ENCODE measurements at places on chromosomes 13 and 19.

DNA sequence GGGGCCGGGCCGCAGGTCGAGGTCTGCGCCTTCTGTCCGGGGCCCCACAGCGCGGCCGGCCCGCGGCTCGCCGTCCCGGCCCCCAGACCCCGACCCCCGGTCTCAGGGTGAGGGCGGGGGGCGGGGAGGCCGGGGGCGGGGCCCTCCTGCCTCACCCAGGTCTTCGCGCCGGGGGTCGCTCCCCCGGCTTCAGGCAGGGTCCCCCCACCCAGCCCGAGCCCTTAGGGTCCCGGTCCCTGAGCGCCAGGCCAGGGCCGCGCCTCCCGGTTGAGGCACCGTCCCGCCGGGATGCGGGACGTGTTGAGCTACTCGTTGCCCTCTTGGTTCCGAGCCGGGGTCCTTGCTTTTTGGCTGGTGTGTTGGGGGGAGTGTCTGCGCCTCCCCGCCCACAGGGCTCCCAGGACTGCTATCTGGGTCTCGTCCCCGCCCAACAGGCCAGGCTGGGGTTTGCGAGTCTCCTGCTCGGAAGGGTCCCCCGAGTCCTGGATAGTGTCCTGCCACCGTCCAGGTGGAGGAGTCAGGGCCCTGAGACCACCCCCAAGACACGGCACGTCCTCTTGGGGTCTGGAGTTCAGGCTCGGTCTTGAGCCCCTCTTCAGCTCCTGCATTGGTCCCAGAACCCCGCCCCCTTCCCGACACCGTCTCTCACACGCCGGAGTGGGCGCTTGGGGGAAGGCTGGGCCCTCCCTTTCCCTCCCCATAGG, 452 bp downstream of the PIAS4 start:
- no peak for DNase-seq

- no peak for DNase-seq
Observed at GRCh38 chr19:6030214-6030507, 52.2 kb upstream of the RANBP3 start.

GRCh38 chr19:47820410-47820809, 1.3 kb upstream of the CRX start:
- no peak for DNase-seq

GRCh38 chr13:108632649-108633167, 3.3 kb downstream of the MYO16 start:
- DNase-seq = no peak

- no peak for DNase-seq
Observed at GRCh38 chr19:1986357-1987162, 29.0 kb downstream of the BTBD2 start.

DNA sequence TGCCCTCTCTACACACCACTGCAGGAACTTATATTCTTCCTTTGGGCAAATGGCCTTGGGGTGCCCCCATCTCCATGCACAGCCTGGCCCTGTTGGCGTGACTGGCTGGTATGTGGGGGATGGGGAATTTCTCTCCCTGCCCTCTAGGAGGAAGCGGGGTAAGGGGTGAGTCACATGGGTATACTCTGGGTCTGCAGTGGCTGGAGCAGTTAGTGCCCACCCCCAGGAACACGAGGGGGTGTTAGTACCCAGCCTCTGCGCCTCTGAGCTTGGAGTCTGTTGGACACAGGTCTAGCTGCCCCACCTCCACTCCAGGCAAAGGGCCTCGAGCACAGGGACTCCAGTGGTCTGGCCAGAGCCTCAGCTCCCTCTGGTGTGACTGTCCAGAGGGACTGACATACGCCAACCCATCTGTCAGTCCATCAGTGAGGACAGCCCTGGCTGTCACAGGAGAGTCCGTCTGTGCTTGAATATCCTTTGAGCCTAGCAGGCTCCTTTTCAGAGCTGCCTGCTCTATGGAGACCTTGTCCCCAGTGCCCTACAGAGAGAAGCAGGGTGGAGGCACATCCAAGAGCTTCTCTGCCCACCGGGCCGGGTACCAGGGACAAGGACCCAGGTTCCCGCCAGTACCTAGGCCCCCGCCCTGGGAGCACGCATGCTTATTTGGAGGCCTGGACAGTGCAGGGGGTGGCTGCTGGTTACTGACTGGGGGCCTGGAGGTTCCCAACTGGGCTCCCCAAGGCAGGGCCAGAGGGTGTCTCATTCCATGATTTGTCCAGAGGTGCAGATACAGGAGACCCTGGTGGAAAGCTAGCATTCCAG, 66.6 kb downstream of the CHST8 start:
- DNase-seq = no peak

- no peak for DNase-seq
Observed at GRCh38 chr13:44627441-44627840, 51.3 kb upstream of the TSC22D1 start.

DNA sequence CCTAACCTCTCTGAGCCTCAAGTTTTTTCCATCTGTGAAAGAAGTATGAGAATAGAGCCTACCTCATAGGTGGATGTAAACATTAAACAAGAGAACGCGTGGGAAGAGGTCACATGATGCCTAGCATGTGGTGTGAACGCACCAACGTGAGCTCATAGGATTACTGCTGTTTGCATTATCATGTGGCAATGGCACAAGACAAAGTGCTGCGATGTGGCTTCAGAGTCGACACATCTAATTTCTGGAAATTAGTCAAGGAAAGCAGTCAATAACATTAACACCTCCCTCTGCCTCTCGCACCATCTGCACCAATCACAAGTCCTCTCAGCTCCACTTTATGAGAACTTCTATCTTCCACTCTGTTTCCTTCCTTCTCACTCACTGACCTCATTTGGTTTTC, 489.7 kb downstream of the COG6 start:
- DNase-seq = no peak

GRCh38 chr13:94711561-94712286, 621 bp downstream of the SOX21 start:
- no peak for DNase-seq

- DNase-seq = no peak
Observed at GRCh38 chr19:47779524-47780214, 1.2 kb downstream of the SELENOW start.

- no peak for DNase-seq
Observed at GRCh38 chr13:31000889-31001288, 68.4 kb downstream of the TEX26 start.

- peak; percentile 9 for DNase-seq
Observed at GRCh38 chr13:54029226-54029625, 1000.6 kb downstream of the OLFM4 start.

- no peak for DNase-seq
Observed at GRCh38 chr19:20503476-20503875, 62.1 kb downstream of the ZNF737 start.

DNA sequence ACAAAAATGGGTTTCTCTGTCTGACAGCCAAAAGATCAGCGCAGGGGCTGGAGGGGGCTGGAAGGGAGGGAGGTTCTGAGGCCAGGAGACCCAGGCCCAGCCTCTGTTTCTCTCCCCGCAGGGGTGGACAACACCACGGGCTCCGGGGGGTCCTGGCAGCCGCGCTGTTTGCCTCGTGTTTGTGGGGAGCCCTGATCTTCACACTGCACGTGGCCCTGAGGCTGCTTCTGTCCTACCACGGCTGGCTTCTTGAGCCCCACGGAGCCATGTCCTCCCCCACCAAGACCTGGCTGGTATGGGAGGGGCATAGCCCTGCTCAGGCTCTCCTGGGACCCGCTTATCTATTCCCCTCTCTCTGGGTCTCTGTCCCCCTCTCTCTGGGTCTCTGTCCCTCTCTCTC, 9.6 kb downstream of the CPT1C start:
- DNase-seq = no peak

- DNase-seq = no peak
Observed at GRCh38 chr13:97640268-97640667, 206.3 kb downstream of the RAP2A start.

DNA sequence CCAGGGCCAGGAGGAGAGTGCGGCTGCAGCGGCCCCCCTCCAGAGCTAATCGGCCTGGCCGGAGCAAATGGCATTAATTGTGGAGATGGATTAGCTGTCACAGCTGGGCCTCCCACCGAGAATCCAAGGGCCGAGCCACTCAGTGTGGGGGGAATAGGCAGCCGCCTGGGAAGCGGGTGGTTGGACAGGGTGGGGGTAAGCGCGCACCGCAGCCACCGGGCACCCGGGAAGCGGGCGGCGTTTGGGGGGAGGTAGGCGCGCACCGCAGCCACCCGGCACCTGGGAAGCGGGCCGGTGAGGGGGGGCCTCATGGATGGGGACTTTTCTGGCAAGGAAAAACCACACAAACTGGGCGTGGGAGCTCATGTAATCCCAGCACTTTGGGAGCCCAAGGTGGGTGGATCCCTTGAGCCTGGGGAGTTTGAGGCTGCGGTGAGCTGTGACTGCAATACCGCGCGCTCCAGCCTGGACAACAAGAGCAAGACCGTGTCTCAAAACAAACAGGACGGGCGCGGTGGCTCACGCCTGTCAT, 9.7 kb downstream of the R3HDM4 start:
- DNase-seq = no peak

DNA sequence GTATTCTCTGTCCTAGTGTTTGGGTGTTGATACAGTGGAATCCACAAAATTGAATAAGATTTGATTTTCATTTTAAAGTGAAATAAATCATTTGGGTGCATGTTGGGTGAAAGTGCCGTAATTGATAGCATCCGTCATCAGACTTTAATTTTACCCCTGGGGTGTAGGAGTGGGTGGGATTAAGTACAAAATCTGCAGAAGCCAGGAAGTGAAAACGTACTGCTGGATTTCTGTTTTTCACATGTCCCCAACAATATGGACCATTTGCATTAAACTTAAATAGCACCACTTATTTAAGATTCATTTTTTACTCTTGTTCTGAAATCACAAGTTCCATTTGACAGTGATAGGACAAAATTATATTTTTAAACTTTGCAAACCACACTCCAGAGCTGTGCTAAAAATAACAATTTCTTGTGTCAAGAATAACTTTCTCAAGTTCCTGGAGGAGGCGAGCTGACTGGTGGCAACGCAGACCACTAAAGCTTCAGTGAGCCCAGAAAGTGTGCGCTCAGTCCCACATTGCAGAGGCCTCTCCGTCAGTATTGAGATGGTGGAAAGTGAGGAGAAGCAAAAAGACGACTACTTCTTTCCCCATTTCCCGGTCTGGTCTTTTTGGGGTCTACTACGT, 71.3 kb downstream of the ARHGEF7 start:
- DNase-seq = no peak

GRCh38 chr19:2807379-2808128, 12.1 kb upstream of the ZNF554 start:
- DNase-seq = no peak

- DNase-seq = no peak
Observed at GRCh38 chr13:99981735-99982035, at the start of gene ZIC2. Gene ZIC2 (plus strand): TSS chr13:99981784. CDS start chr13:99982065, 281 bp downstream.

- DNase-seq = no peak
Observed at GRCh38 chr13:50843257-50844083, at the start of gene DLEU7. Gene DLEU7 (minus strand): TSS chr13:50843692. CDS start chr13:50843646, 46 bp downstream.

GRCh38 chr19:2140138-2140569, 11.2 kb downstream of the AP3D1 start:
- no peak for DNase-seq

DNA sequence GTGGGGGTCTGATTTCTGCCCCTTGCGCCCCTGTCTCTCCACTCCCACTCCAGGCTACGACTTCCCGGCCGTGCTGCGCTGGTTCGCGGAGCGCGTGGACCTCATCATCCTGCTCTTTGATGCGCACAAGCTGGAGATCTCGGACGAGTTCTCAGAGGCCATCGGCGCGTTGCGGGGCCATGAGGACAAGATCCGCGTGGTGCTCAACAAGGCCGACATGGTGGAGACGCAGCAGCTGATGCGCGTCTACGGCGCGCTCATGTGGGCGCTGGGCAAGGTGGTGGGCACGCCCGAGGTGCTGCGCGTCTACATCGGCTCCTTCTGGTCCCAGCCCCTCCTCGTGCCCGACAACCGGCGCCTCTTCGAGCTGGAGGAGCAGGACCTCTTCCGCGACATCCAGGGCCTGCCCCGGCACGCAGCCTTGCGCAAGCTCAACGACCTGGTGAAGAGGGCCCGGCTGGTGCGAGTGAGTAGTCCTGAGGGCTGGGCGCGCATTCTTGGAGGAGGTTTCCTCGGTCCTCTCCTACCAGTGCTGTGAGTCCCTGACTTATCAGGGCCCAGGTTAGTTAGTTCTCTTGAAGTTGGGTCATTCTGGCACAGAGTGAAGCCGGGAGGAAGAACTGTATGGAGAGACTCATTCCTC, 12.7 kb downstream of the EHD2 start:
- no peak for DNase-seq

GRCh38 chr19:3006075-3006767, 22.9 kb downstream of the TLE2 start:
- DNase-seq = no peak

DNA sequence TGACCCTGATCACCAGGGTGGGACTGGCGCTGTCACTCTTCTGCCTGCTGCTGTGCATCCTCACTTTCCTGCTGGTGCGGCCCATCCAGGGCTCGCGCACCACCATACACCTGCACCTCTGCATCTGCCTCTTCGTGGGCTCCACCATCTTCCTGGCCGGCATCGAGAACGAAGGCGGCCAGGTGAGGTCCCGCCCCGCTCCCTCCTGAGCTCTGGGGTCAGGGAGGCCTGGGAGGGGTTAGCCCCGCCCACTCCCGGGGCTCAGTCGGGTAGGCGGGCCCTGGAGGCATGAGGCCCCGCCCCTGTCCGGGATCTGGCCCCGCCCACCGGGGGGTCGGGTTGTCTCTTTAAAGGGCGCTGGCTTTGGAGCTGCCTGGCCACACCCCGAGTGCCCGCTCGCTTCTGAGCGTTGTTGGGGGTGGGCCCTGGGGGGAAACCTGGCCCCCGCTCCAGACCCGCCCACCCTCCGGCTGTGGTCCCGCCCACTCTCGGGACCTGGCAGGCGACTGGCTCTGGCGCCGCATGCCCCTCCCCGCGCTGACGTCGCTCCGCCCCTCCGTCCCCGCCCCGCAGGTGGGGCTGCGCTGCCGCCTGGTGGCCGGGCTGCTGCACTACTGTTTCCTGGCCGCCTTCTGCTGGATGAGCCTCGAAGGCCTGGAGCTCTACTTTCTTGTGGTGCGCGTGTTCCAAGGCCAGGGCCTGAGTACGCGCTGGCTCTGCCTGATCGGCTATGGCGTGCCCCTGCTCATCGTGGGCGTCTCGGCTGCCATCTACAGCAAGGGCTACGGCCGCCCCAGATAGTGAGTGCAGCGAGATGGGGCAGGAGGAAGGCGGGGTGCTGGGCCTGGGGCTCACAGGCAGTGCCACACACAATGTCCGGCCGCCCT, 13.1 kb downstream of the DDX39A start:
- DNase-seq = peak; percentile 98

- DNase-seq = no peak
Observed at GRCh38 chr19:33603377-33603776, 18.4 kb upstream of the CHST8 start.

DNA sequence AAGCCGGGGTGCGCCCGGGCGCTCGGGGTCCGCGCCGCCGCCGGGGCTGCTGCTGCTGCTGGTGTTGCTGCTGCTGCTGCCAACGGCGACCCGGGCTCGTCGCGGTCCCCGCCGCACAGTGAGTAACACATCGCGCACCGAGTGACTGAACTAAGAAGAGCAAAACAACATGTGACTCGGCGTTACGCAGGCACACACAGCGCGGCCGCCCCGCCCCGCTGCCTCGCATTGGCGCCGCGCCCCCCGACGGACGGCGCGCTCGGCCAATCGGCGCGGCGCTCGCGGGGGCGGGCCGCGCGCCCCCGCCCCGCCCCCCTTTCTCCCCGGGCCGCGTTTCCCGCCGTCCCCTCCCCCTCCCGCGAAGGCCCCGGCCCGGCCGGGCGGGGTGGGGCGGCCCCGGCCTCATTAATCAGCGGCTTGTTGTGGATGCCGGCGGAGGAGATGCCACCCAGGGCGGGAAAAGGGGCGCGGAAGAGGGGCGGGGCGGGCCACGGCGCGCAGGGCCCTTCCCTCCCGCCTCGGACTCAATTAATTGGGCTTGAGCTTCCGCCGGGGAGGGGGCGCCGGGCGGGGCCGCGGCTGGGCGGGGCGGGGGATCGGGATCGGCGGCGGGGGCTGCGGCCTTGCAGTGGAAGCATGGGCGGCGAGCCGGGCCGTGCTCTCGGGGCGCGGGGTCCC, at the start of gene IRS2:
Gene IRS2 (minus strand): TSS at position 127 of the 678 bp plus-strand sequence. CDS start 530 bp downstream, outside the sequence.
- peak; percentile 83 for DNase-seq
